Mesangial cell (primary cell): ENCODE measurements at places on chromosomes 4 and X. TPM values are rescaled to one million over a fixed set of nuclear protein-coding genes. Genes with fewer than 3 reads are reported as not detected.

Gene VMA21
- 33.3 and 34.1 TPM in 2 replicates for total RNA-seq

Gene SYP
- total RNA-seq, result 1.5 TPM in 1 of 2 replicates, not detected in the other

Gene TMPRSS11A
- total RNA-seq, result not detected in 2 replicates

Gene ADH1C
- total RNA-seq, result not detected in 2 replicates

Gene PAGE5
- not detected in 2 replicates for total RNA-seq

Gene NEIL3
- total RNA-seq, result 0.76 and 11.4 TPM in 2 replicates

Gene CCKAR
- total RNA-seq, result 0.33 TPM in 1 of 2 replicates, not detected in the other

Gene RAB40A
- under 0.01 and 0.25 TPM in 2 replicates for total RNA-seq

Gene SLC38A5
- total RNA-seq, result 28.0 and 75.9 TPM in 2 replicates

Gene MAGEA11
- total RNA-seq, result not detected in 2 replicates

Gene SYTL4
- 1.8 and 3.6 TPM in 2 replicates for total RNA-seq

Gene PPA2
- 70.2 and 82.0 TPM in 2 replicates for total RNA-seq

Gene VAMP7
- total RNA-seq, result 19.9 and 21.9 TPM in 2 replicates

Gene PDHA1
- 53.4 and 68.6 TPM in 2 replicates for total RNA-seq

Gene CT83
- total RNA-seq, result not detected in 2 replicates

Gene RAB33B
- total RNA-seq, result 4.2 and 8.9 TPM in 2 replicates

Gene NR3C2
- total RNA-seq, result 0.81 and 2.4 TPM in 2 replicates

Gene SPANXN4
- not detected in 2 replicates for total RNA-seq

Gene XAGE3
- not detected in 2 replicates for total RNA-seq

Gene CWH43
- not detected in 2 replicates for total RNA-seq

Gene BEND2
- not detected in 2 replicates for total RNA-seq

Gene AFM
- total RNA-seq, result not detected in 2 replicates

Gene ALB
- not detected in 2 replicates for total RNA-seq

Gene CAMK2D
- total RNA-seq, result 24.0 and 42.8 TPM in 2 replicates

Gene CLDN24
- total RNA-seq, result not detected in 2 replicates

Gene USP17L18
- not detected in 2 replicates for total RNA-seq

Gene IDUA
- total RNA-seq, result 2.0 and 20.7 TPM in 2 replicates

Gene C1QTNF7
- total RNA-seq, result 0.13 TPM in 1 of 2 replicates, not detected in the other

Gene FDCSP
- total RNA-seq, result not detected in 2 replicates

Gene DCAF8L2
- total RNA-seq, result not detected in 2 replicates

Gene ARAF
- total RNA-seq, result 43.2 and 45.6 TPM in 2 replicates

Gene MGARP
- 0.65 and 3.0 TPM in 2 replicates for total RNA-seq

Gene LPAR4
- total RNA-seq, result 0.63 and 1.8 TPM in 2 replicates

Gene PDLIM3
- 17.8 and 21.6 TPM in 2 replicates for total RNA-seq

Gene KCNIP4
- 0.38 TPM in 1 of 2 replicates, not detected in the other for total RNA-seq

Gene IQCM
- total RNA-seq, result 0.51 TPM in 1 of 2 replicates, not detected in the other

Gene ADGRG4
- total RNA-seq, result not detected in 2 replicates

Gene KLB
- total RNA-seq, result under 0.01 TPM in 1 of 2 replicates, not detected in the other

Gene FOXR2
- total RNA-seq, result not detected in 2 replicates

Gene CFP
- total RNA-seq, result 0.13 and 0.16 TPM in 2 replicates

Gene CLDN22
- under 0.01 TPM in 1 of 2 replicates, not detected in the other for total RNA-seq

Gene REPS2
- 1.6 and 3.7 TPM in 2 replicates for total RNA-seq

Gene TREX2
- total RNA-seq, result 0.13 and 0.98 TPM in 2 replicates

Gene DMRTC1
- total RNA-seq, result not detected in 2 replicates

Gene CHRDL1
- 29.3 and 37.5 TPM in 2 replicates for total RNA-seq

Gene LUZP4
- not detected in 2 replicates for total RNA-seq

Gene RAB28
- 7.0 and 11.2 TPM in 2 replicates for total RNA-seq

Gene TBCK
- 12.5 and 18.6 TPM in 2 replicates for total RNA-seq

Gene GUCY1B1
- total RNA-seq, result 4.7 and 23.7 TPM in 2 replicates

Gene ATOH1
- total RNA-seq, result not detected in 2 replicates

Gene CLDN34
- total RNA-seq, result not detected in 2 replicates
